ENCODE measurements at places on chromosomes 3 and 15. TPM values are rescaled to one million over a fixed set of nuclear protein-coding genes. Genes with fewer than 3 reads are reported as not detected.

SCAPER gene
- total RNA-seq: 14.8 TPM

DENND6A gene
- total RNA-seq: 9.4 TPM

TSEN2 gene
- total RNA-seq: 38.8 TPM

AGTR1 gene
- not detected for total RNA-seq

NPRL2 gene
- total RNA-seq: 34.0 TPM

ATP13A3 gene
- total RNA-seq: 209 TPM

PLOD2 gene
- 0.21 TPM for total RNA-seq

PIERCE2 gene
- total RNA-seq: 0.76 TPM

TM6SF1 gene
- total RNA-seq: 0.40 TPM

TRIM42 gene
- total RNA-seq: not detected

EFCC1 gene
- total RNA-seq: 0.26 TPM

SLC22A14 gene
- total RNA-seq: not detected

PARP15 gene
- total RNA-seq: 2.5 TPM

LINGO1 gene
- not detected for total RNA-seq

SI gene
- total RNA-seq: not detected
